Muscle of leg (tissue), 16 donors: ENCODE measurements at places on chromosomes 11 and 22.

GRCh38 chr11:83063073-83063754, 8.5 kb downstream of the RAB30 start:
- no peak overlapping the region for H3K4me3 ChIP-seq
- H3K27ac ChIP-seq = peak overlapping the region; percentile 58
- peak; percentile 82 for DNase-seq
- H3K36me3 ChIP-seq = no peaks in the 10 kb centered on the region
- H3K4me1 ChIP-seq = peaks cover 5% of the 10 kb centered on the region
- H3K27me3 ChIP-seq = peaks cover 2% of the 10 kb centered on the region

DNA sequence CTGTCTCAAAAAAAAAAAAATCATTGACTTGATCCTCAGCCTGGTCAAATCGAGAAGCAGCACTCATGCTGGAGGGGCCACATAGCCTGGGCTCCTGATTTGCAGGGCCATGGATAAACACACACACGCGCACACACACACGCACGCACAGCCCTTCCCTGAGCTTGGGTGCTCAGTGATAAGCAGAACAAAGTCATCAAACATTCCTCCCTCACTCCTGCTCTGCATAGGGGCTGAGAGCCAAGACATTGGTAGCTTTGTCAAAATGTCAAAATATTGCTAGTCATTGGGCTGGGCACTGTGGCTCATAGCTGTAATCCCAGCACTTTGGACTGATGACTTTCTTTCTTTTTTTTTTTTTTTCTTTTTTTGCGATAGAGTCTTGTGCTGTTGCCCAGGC, 34.0 kb upstream of the A4GALT start:
- no peak for DNase-seq
- H3K4me3 ChIP-seq = no peak overlapping the region
- H3K27me3 ChIP-seq = peaks cover 5% of the 10 kb centered on the region
- no peaks in the 10 kb centered on the region for H3K36me3 ChIP-seq

GRCh38 chr11:14275076-14275475, 83.9 kb downstream of the RRAS2 start:
- no peak for DNase-seq
- H3K36me3 ChIP-seq = no peaks in the 10 kb centered on the region
- H3K4me1 ChIP-seq = no peaks in the 10 kb centered on the region
- no peak overlapping the region for H3K4me3 ChIP-seq

GRCh38 chr11:108491936-108492335, 6.2 kb downstream of the POGLUT3 start:
- peaks cover 4% of the 10 kb centered on the region for H3K4me1 ChIP-seq
- H3K27ac ChIP-seq = no peak overlapping the region
- H3K27me3 ChIP-seq = no peaks in the 10 kb centered on the region
- DNase-seq = no peak

DNA sequence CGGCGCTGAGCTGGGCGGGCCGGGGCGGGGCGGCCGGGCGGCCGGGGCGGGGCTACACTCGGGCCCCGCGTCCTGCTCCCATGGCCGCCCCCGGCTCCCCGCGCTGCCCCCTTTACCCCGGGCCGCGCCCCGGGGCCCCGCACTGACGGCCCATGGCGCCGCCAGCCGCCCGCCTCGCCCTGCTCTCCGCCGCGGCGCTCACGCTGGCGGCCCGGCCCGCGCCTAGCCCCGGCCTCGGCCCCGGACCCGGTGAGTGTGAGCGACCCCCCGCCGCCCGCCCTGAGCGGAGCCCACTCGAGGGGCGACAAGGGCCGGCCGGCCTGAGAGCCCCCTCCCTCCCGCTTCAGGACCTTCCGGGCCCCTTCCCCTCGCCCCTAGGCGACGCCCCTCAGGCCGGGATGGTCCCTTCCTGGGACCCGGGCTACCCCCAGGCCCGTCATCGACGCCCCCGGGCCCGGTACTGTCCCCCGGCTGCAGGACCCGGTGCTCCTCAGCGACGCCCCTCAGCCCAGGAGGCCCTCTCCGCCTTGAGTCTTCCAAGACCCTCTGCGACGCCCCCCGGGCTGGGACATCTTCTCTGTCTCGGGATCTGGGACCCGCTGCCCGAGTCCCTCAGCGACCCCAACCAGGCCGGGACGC, at the start of gene KREMEN1:
Gene KREMEN1, plus strand, starts transcription at position 57 of the 639 bp plus-strand sequence. Its CDS starts 96 bp downstream, at position 153.
- peaks cover 69% of the 10 kb centered on the region for H3K4me1 ChIP-seq
- no peak for DNase-seq
- H3K27ac ChIP-seq = peak within 1 kb of the TSS; percentile 78
- H3K36me3 ChIP-seq = no peaks in the 10 kb centered on the region
- peaks cover 27% of the 10 kb centered on the region for H3K27me3 ChIP-seq
- peak within 1 kb of the TSS; percentile 87 for H3K4me3 ChIP-seq
